Chondrocyte (in vitro differentiated cells): ENCODE measurements at places on chromosomes 11 and 22.

DNA sequence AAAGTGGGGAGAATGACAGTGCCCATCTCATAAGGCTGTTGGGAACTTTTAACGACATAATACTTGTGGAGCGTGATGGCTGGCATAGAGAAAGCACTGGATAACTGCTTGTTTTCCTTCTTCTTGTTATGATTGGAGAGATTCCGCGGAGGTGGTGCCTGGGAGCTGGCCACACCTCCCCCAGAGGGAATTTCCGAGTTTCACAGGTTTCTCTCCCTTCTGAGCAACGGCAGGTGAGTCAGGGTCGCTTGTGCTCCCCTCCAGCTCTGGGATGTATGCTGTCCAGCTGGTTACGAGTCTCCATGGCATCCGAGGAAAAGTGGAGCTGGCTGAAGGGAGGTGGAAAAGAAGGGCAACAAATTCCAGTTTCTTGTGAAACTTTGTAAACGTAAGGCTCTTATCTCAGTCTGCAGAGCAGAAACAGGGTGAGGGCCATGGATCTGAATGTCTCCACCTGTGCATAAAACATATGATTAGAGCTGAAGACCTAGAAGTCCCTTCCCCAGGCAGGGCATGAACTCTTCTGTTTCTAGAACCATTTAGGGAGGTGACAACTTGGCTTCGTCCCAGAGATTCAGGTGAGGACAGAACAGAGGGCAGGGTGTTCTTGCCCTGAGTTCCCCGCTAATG lies 10.0 kb upstream of the PLET1 start:
- DNase-seq, result no peak

GRCh38 chr11:13391217-13391616 lies 71.8 kb downstream of the BTBD10 start:
- no peak for DNase-seq

- DNase-seq, result no peak
Measured at GRCh38 chr22:44805711-44806110, 53.3 kb downstream of the ARHGAP8 start.

DNA sequence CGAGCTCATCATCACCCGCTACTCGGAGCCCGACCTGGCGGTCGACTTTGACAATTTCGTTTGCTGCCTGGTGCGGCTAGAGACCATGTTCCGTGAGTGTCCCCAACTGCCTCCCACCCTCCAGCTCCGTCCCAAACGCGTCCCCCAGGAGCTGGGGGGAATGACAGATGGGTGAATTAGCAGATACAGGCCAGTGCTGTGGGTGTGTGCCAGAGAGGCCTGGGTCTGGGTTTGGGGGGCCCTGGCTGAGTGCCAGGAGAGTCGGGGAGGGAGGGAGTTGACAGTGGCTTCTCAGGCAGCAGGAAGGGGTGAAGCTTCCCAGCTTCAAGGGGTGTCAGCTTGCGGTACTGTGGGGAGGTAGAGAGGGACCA lies 28.6 kb downstream of the CAPN1 start:
- DNase-seq, result no peak

GRCh38 chr11:90512846-90513245 lies 290.0 kb upstream of the CHORDC1 start:
- no peak for DNase-seq

GRCh38 chr11:68504432-68505066 lies 44.0 kb downstream of the PPP6R3 start:
- DNase-seq, result no peak
